ENCODE measurements at places on chromosomes 16 and 17.

GRCh38 chr17:5203908-5204294 lies 12.2 kb upstream of the ZNF594 start:
- no peak for DNase-seq

GRCh38 chr17:2101448-2102257 lies 46.8 kb downstream of the HIC1 start:
- no peak for DNase-seq

- no peak for DNase-seq
These were observed 76.6 kb downstream of the STX8 start for GRCh38 chr17:9499041-9499440.

GRCh38 chr16:16989368-16989767 lies 481.4 kb downstream of the XYLT1 start:
- DNase-seq: no peak

GRCh38 chr17:59287891-59288290 lies 43.6 kb upstream of the YPEL2 start:
- no peak for DNase-seq

- DNase-seq: no peak
These were observed 148.2 kb downstream of the SNX29 start for GRCh38 chr16:12124742-12125141.

- DNase-seq: no peak
These were observed 21.1 kb upstream of the ZNF629 start for GRCh38 chr16:30808146-30808545.

- DNase-seq: peak; percentile 19
These were observed 4.3 kb downstream of the VAMP2 start for GRCh38 chr17:8158267-8159031.

Data from NCI-H2081 treated with DMSO at 0.1 percent for 48 hours (cell line).